Stimulated activated CD8-positive, alpha-beta memory T cell treated with anti-CD3 and anti-CD28 coated beads, Interleukin-2, amount 100 ng/mL, for 1 hour (primary cell): ENCODE measurements at places on chromosomes 2 and 18.

DNA sequence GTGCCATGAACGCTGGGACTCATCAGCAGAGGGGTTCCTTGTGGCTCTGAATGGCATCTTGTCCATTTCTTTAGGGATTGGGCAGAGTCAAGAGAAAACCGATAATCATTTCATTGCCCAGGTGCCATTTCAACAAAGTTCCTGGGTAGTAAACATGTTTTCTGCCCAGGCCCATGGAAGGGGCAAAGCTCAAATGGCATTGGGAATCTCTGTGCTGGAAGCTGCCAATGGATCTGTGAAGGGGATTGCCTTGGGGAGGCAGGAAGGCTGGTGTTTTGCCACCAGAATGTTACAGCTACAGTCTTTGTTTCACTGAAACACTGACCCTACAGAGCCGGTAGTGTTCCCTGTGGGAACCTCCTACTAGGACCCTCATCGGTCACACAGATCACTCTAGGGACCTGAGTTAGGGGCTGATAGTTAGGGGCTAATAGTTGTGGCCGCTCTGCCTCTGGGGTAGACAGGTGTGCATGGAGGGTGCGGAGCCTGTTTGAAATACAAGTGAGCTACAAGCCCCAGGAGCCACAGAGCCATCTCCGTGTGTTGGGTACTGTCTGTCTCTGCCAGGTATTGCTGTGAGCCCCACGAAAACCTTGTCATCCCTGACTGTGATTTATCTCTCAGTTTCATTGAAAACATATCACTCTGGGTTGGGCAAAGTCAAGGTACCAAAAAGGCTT is 224.4 kb upstream of the COPS8 start:
- DNase-seq = no peak

GRCh38 chr2:172470958-172471922 is 43.9 kb downstream of the ITGA6 start:
- DNase-seq = no peak

- no peak for DNase-seq
Measured at GRCh38 chr2:177393203-177393755, 706 bp downstream of the AGPS start.

DNA sequence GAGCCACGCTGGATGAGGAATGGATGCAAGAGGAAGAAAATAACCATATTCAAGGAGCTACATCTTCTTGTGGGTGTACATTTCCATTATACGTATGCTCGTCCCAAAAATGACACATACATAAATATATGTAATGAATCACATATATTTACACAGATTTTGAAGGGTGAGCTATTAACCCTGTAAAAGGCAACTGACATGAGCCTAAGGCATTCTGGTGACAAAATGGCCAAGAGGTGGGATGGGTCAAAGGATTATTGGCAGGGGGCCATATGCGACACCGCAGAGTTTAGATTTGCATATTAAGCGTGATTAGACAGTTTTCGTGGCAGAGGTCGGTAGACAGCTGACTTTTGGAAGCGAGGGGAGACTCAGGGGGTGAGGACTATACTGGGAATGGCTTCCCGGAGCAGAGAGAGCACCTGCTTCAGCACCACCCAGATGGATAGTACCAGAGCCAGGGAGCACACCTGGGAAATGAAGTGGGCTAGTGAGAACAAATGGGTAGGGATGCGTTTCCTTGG is 431 bp upstream of the CNRIP1 start:
- DNase-seq = no peak

- no peak for DNase-seq
Measured at GRCh38 chr18:2326999-2327398, 244.3 kb downstream of the METTL4 start.

- DNase-seq = no peak
Measured at GRCh38 chr18:5890331-5891183, 4.8 kb downstream of the TMEM200C start.

DNA sequence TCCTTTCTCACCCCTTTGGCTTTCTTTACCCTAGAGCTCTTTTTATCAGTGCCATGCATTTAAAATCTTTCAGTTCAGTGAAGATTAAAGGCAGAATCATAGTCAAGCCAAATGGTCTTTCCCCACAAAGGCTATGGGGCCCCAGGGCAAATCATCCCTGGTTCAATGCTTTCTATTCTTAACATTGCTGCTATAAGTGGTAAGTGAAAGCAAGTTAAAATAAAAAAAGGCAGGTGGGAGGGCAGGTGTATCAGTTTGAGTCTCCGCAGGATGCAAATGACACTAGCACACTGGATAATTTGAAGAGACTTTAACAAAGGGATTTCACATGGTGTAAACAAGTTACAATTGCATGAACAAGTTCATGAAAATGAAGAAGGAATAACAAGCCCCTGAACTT is 757.4 kb downstream of the SATB2 start:
- no peak for DNase-seq

GRCh38 chr18:59929621-59930295 is 30.0 kb downstream of the PMAIP1 start:
- DNase-seq = no peak

DNA sequence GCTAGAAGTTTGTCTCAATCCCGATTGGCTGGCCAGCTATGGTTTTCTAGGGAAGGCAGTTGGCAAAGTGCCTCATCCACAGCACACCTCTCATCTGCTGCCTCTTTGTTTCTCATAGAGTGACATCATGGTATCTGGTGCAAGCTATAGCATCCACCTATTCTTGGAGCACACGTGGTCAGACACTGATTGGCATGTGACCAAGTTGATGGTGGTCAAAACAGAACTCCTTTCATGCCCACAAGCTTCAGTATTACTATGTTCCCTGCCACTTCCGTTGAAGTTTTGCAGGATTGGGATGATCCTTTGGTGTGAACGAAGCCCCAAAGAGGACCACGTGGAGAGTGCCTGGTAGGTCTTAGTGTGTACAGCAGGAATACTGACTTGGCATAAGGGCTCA is 28.8 kb downstream of the TTC32 start:
- DNase-seq = no peak

DNA sequence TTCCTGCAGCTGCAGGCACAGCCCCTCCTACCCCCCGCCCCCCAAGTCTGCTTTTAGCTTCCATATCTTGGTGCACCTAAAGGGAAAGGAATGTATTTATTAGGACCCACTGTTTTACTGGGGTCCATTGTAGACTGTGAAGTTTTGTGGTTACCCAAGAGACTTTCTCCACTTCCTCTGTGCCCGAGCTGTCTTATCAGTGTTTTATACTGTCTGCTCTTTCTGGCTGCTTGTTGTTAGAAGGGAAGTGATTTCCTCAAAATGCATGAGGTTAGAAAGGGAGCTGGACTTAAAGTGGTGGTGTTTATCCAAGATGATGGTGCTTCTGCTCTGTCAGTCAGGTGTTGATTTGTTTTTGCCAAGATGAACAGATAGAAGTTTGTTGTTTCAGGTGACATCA is 85.0 kb downstream of the PTH2R start:
- no peak for DNase-seq

- DNase-seq = no peak
Measured at GRCh38 chr2:204317640-204318039, 227.6 kb upstream of the PARD3B start.

DNA sequence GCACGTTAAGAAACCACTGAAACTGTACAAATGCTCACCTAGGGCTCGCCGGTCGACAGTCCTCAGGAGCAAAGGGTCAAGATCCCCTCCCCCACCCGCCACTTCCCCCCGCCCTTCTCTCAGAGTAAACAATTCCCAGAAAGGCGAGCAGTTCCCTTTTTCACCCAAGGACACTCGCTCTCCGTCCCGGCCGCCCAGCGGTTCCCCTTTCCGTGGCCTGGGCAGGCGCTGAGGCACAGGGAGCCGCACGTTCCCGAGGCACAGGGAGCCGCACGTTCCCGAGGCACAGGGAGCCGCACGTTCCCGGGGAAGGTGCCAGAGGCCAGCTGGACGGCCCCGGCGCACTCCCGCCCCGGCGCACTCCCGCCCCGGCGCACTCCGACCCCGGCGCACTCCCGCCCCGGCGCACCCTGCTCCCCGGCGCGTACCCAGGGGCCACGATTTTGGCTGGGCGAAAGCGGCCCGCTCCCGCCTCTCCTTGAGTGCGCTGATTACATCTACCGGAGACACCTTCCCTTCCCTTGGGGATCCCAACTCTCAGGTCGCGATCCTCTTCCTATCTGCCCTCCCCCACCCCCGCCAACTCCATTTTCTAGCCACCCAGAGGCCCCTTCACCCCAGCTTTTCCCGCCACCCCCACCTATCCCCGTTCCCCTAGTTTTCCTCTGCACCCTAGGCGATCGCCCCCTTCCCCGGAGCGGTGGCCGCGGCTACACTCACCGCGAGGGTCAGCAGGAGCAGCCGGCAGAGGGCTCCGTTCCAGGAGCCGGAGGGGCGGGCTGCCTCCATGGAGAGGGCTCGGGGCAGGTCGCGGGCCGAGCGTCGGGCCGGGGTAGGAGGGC is 817 bp downstream of the DSC2 start:
- DNase-seq = no peak
